H1 (cell line): ENCODE measurements at places on chromosomes 1 and 21. TPM values are rescaled to one million over a fixed set of nuclear protein-coding genes. Genes with fewer than 3 reads are reported as not detected.

The KIF17 gene
- 6.9 and 10.5 TPM in 2 replicates for polyA plus RNA-seq

The LPAR3 gene
- 17.1 TPM in 2 replicates for polyA plus RNA-seq

The SPRR1A gene
- polyA plus RNA-seq = not detected in 2 replicates

The KPNA6 gene
- polyA plus RNA-seq = 22.0 and 24.2 TPM in 2 replicates

The OR11L1 gene
- not detected in 2 replicates for polyA plus RNA-seq

The C1orf210 gene
- 27.9 and 29.9 TPM in 2 replicates for polyA plus RNA-seq

The OPRD1 gene
- polyA plus RNA-seq = 2.5 and 2.6 TPM in 2 replicates

The AADACL3 gene
- polyA plus RNA-seq = 0.33 and 0.52 TPM in 2 replicates

GRCh38 chr1:220655509-220655908, 34.7 kb upstream of the C1orf115 start:
- no peak for DNase-seq

DNA sequence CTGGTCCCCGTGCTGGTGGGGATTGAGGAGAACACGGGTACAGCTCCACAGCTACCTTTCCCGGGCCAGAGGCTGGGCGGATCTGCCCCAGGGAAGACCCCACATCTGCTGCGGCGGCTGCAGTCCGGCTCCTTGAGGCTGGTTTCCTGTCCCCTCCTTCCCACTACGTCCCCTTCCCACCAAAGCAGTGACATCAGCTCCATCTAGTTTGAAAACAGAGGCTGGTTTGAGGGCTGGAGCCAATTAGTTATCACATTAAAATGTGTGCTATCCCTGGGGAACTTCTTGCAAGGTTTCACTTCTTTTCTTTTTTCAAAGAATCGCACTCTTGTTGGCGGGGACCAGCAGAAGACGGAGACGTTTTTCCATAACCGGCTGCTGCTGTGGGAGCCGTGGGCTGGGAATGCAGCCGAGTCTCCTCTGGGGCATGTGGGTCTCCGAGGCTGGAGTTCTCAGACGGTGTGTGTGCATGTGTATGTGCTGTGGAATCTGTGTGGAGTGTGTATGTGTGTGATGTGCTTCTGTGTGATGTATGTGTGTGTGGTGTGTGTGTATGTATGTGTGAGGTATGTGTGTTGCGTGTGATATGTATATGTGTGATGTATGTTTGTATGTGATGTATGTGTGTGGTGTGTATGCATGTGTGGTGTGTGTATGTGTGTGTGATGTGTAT, 8.9 kb upstream of the PCBP3 start:
- no peak for DNase-seq

DNA sequence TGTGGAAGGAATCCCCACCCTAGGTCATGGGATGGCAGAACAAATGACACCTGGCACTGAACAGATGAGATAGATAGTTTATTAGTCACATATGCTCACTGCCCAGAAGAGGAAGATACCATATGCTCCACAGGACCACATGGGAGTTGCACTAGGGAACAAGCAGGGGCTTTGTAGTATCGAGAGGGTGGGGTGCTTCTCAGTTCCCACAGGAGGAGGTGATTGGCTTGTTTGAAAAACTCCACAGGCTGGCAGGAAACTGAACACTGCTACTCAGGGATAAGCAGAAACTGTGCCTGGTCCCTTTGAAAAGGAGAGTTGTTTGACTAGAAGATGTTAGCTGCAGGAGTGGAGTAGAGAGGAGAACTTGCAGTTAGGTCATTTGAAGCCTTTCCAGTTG, 31.9 kb upstream of the RXRG start:
- DNase-seq = no peak

DNA sequence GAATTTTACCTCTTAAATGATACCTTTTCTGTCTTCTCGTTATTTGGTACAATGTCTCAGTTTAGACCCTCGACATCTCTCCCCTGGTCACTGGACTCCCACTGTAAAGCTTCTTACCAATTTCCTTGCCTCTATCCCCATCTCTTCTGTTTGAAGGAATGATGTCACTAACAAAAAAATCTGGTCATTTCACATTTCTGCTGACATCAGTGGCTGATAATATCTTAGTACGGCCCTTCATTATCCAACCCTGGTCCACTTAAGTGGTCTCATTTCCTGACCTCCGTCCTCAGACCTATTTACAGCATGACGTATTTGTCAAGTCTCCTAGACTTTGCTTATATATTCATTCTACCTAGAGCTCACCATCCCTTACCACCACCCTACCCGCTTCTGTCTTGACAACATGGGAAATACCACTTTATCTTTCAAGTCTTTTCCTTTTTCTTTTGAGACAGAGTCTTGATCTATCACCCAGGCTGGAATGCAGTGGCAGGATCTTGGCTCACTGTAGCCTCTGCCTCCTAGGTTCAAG, 60.9 kb downstream of the C1orf21 start:
- DNase-seq = no peak

GRCh38 chr21:14308234-14308633, 74.7 kb downstream of the HSPA13 start:
- no peak for DNase-seq

- DNase-seq = no peak
Observed at GRCh38 chr1:79945391-79945790, 938.9 kb upstream of the ADGRL4 start.
